Stimulated activated CD8-positive, alpha-beta memory T cell treated with anti-CD3 and anti-CD28 coated beads, Interleukin-7, amount 100 ng/mL, for 24 hours (primary cell): ENCODE measurements at places on chromosomes 4 and X.

DNA sequence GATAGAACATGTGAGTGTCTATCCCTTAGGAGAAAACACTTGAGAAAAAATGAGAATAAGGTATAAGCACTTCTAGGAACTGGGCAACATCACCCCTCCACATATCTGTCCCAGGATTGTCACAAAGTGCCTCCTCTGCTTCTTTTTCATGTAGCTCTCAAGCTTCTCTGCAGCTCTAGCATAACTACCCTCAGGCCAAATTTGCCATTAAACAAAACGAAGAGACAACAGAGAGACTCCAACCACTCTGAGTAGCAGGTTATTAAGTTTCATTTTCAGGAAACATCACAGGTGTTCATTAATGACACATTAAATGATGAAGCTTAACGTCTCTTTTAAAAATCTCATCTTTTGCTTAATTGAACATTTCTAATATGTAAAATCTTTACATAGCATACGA is 580.0 kb downstream of the GALNTL6 start:
- DNase-seq: no peak

GRCh38 chrX:102652031-102652688 is 877 bp downstream of the GPRASP1 start:
- DNase-seq: no peak

GRCh38 chr4:169058312-169058711 is 48.3 kb upstream of the CBR4 start:
- no peak for DNase-seq

- DNase-seq: no peak
These were observed 22.0 kb downstream of the PPEF2 start for GRCh38 chr4:75880278-75880677.

GRCh38 chr4:43238008-43238407 is 345.5 kb downstream of the GRXCR1 start:
- no peak for DNase-seq

DNA sequence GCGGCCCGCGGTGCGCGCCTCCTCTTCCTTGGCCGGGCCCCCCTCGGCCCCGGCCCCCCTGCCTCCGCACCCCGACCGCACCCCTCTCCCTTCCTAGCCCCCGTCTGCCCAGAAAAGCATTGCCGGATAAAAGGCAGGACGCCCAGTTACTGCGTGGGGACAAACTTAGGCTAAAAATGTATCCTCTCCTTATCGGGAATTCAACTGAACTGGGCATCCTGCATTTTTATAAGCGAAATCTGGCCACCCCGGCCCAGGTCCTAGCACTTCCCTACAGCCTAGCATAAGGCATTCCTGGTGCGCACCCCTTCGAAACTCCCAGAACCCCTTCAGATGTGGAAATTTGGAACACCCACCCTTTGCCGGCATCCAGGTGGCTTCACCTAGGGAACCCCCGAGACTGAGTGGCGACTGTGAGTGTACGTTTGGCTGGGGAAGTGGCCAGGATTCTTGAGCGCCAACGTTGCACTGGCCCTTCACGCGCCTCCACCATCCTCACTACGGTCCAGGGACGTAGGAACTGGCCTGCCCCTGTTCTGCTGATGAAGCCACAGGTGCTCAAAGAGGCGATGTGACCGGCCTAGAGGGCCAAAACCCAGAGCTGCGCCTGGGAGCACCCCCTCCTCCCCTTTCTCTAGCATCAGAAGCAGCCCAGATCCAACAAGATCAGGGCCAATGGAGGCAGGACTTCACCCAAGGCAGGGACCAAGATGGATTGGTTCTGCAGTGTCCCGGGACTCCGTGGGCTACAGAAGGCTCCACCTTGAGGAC is 5.7 kb upstream of the RNF4 start:
- no peak for DNase-seq

DNA sequence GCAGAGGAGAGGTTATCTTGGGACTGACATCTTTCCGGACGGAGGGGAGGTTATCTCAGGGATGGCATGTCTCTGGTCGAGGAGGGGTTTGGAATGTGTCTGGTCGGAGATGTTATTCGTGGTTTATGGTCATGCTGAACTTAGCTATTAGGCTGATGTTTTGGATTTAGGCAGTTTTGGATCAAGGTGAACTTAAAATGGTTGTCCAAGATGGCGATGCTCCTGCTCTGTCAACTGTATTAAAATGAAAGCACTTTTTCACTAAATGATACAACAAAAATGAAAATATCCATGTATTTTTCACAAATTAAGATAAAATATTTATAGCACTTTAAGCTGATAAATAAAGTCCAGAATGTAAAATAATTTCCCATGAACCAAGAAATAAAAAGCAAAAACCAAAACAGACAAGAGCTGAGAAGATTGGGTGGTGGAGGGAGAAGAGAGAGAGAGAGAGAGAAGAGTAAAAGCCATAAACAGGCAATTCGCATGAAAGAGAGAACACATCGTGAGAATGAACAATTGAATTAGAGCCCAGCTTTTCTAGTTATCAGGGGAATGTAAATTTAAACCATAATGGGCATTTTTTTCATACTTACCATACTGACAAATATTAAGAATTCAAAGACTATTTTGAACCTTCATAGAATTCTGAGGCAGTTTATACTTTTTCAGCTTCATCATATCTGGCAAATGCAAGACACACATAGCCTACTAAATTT is 2236.0 kb upstream of the AGA start:
- no peak for DNase-seq

DNA sequence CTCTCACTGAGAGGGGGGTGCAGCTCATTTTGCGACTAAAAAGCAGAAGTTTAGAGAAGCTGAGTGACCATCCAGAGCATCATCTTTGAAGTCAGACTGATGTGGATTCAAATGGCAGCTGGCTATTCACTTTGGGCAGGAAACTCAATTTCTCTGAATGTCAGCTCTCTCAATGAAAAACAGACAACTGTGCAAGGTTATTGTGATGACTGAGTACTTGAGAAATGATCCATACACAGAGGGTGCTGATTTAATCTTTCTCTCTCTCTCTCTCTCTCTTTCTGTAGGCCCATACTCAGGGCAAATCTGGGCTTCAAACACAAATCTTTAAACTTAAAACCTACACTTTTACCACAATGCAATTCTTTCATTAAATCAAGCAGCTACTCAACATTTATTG is 185.8 kb upstream of the SLIT2 start:
- no peak for DNase-seq

DNA sequence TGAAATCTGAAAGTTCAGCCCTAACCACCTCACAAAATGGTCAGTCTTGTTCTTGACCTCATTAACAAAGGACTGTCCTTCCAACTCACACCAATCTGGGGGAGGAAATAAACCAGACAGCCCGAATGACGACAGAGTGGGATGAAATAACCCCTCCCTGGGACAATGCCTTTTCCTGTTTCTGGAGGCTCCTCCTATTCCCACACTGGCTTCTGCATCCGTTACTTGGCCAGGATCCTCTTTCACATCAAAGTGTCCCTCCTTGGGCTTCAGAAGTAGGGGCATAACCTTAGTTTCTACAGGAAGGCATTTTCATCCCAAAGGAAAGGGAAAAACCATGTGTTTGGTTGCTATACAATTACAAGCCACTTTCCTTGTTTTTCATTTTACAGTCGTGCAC is 59.8 kb upstream of the RPL34 start:
- DNase-seq: no peak

GRCh38 chr4:38785041-38785790 is 2.4 kb upstream of the TLR10 start:
- DNase-seq: no peak

- DNase-seq: no peak
These were observed 3.0 kb upstream of the PDE6B start for GRCh38 chr4:622071-622995.

DNA sequence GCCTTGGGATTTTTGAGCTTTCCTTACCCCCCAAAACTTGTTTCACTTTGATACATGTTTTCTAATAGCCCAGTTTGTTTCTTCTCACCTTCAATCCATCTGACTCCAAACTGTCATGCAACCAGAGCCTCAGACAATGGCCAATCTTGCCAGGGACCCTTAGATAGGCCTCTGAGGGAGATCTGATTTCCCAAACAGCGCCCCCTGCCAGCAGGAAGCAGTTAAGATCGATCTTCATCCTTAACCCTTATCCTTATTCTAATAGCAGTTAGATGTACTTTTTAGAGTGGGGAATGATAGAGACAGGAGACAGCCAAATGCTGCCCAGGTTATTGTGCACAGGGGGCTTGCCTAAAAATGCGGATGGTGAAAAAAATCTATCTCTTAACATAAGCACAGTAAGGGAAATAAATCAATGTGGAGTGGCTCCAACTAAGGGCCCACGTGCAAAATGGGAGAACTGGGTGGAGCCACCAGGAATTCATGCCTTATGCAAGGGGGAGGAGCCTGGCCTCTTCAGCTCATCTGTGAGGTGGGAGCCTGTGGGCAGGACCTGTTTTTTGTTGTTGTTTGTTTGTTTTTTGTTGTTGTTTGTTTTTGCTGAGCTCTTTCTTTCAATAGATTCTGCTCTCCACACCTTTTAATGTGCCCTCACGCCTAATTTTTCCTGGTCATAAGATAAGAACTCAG is 833.6 kb upstream of the AGA start:
- DNase-seq: no peak

DNA sequence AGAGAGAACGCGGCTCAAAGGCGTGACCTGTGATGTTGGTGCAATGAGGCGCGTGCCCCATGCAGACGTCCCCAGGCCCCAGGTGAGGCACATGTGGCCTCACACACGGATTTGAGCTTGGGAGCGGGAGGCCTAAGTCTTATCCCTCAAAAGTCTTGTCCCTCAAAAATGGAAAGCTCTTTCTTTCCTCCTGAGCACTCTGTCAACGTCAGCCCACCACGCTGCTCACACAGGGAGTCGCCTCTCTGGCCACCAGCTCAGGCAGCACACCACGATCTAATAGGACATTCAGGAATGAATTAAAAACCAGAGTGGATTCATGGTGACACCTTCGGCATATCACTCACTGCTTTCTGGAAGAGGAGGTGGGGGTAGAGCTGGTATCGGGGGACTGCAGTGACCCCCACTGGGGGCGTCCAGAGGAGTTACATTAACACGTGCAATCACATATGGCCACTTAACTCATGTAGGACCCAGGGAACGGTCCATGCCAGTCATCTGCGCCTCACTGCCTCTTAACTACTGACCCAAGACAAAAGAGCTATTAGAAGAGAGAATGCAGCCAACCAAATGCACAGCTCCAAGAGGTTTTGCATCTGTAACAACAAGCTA is 21.9 kb upstream of the CYP4V2 start:
- DNase-seq: no peak

DNA sequence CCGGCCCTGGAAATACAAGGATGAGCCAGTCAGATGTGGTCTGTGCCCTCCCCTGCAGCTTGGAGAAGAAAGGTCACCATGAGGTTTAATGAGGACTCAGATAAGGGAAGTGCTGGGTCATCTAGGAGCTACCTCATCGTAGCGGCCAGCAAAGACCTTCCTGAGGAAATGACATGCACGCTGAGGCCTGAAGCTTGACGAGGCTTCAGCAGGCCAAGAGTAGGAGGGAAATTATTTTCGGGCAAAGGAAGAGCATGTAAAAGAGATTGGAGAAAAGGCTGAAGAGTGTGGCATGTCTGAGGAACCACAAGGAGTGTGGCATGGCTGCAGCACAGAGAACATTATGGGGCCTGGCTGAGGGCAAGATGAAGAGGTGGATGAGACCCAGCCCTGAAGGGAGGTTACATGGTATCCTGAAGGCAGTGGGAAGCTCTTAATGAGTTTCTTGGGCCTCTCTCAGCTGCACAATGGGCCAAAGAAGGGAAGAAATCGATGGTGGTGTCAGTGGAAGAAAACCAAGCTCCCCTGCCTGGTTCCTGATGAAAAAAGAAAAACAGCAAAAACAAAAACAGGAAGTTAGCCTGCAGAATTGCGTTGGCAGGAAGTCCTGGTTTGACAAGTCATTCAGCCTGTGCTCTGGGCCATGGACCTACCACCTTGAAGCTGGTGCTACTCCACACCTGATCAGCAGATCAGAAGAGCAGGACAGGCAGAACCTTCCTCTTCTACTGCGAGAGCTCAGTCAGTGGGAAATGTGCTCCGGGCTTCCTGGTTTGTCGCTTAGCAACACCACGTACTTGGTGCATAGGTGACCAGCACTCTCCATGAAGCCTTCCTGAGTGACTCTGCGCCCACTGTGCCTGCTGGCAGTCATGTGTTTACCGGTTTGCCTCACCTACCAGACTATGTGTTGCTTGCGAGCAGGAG is 134.5 kb upstream of the KLF3 start:
- DNase-seq: no peak

GRCh38 chr4:127642169-127642568 is 9.4 kb downstream of the INTU start:
- DNase-seq: no peak

- DNase-seq: no peak
These were observed 193.6 kb upstream of the BANK1 start for GRCh38 chr4:101596781-101597552.

DNA sequence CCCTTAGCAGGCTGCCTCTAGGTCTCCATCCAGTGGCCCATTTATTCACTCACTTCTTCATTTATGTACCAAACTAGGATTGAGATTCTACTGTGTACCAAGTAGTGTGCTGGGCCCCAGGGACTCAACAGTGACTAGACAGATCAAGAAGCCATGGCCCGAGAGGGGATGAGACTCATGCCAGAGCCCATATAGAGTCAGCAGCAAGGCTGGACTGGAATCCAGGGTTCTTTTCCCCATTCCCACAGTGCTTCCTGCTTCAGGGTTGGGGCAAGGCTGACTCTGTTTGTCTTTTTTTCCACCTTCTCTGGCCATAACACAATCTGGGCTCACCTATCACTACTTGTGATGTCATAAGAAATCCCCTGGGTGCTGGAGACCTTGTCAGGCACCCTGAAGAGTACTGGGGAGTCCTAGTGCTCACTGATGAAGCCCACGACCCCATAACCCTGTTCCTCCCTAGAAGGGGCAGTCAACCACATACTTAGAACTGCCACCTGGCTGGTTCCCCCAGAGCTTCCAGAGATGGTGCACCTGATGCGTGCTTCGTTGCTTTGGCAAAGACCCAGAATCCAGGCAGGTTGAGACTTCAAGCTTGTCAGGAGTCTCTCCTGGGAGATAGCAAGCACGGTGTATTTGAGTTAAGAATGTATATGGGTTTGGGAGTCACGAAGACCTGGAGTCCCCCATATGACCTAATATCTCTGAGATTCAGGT is 6.2 kb downstream of the RTL5 start:
- DNase-seq: no peak

- DNase-seq: no peak
These were observed 1577.0 kb upstream of the TENM3 start for GRCh38 chr4:180665994-180666824.

GRCh38 chr4:184165291-184165690 is 52.4 kb downstream of the ENPP6 start:
- DNase-seq: no peak

GRCh38 chrX:109600237-109600651 is 24.7 kb downstream of the KCNE5 start:
- no peak for DNase-seq

GRCh38 chrX:103536071-103536470 is 16.8 kb upstream of the RAB40A start:
- no peak for DNase-seq
